Kidney capillary endothelial cell (primary cell): ENCODE measurements at places on chromosomes 7 and 10.

DNA sequence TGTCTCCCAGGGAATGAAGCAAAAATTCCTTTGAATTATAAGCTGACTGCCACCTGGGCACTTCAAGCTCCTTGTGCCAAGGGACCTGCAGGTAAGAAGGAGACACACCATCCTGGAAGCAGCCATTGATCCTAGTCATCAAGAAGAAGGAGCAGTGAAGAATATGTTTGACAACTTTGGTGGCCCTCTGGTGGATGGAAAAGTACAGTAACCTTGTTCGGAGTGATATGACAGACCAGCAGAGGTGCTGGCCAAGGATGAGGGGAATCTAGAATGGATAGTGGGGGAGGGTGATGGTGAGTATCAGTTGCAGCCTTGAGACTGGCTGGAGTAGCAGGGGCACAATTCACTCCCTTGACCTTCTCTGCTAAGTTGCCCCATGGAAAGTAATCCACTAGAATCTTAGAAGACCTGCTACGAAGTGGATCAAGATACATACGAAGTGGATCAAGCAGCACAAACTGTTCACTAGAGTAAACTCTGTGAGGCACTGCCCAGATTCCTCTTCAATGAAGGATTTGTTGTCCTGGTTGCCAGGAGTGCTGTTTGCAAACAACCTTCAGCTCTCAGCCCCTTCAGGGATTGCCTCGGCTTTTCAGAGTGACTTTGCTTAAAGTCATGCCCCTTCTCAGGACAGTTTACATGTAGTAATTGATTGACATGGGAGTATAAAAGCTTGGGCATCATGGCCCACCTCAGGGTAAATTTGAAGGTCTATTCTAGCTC is 44.8 kb upstream of the ORC5 start:
- DNase-seq = no peak

DNA sequence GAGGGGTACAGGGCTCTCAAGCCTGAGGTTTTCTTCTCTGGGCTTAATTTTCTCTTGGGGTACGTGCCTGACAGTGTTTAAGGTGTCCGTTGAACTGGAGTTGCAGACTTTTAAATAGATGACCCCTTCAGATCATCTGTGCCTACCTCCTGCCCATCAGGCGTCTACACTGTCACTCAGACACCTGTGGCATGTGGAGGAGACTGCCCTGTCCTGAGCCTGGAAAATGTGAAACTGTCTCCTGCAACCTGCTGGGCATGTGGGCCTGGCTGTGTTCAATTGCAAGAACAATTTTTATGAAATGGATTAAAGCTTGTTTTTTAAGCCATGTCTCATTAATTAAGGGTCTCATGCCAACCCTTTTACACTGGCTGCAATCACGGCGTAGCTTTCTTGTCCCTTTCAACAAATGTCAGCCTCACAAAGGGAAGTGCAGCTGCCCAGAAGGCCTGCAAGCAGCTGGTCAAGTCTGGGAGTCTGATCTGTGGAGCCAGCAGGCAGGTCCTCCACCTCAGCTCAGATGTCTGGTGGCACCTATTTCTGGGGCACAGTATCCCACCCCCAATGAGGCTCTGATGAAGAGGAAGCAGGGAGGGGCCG is 8.8 kb downstream of the ATP5MF start:
- DNase-seq = no peak

DNA sequence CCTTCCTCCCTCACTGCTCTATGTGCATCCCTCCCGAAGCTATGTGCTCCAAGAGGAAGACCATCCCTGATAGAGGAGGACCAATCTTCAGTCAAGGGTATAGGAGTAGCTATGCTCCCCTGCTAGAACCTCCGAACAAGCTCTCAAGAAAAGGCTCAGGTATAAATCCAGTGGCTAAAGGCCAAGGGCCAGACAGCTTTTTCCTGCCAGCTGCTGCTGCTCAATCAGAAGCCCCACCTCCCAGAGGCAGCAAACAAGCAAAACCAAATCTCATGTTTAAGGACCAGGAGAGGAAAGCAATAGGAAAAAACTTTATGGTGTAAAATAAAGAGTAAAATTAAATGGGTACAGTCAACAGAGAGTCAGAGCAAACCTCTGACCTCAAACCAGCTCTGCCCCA is 187.2 kb downstream of the FGFR2 start:
- no peak for DNase-seq

DNA sequence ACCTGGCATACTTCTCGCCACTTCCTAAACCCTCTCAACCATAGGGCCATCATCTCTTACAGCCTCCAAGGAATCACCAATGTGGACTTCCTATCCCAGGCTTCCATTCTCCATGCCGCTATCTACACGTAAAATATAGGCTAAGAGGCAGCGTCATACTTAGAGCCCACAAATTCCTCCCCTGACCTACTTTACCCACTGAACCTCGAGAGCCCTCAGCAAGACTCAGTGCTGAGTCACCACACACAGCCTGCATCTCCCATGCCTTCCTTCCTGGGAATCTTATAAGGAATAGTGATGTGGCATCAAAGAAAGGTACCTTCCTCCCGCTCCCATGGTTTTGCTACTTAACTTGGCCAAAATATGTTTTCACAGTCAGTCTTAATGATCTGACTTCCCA is 435.6 kb upstream of the NFE2L3 start:
- DNase-seq = no peak

DNA sequence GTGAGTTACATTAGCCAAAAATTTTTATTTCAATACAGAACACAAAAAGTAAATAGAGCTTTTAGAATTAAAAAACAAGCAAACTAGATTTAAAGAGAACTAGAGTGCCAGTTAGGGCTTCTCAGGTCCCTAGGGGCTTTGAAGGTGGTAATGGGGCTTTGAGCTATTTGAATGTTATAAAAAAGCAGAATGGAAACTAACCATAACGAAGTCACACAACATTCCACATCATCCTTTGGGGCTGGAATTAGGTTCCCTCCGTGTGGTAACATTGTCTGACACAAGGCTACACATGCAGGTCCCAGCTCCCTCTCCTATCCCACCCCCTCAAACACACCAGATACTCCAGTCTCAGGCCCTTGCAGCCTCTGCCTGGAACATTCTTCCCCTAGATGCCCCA is 15.3 kb downstream of the JAZF1 start:
- DNase-seq = no peak

- DNase-seq = no peak
Measured at GRCh38 chr7:84876061-84876821, 310.6 kb downstream of the SEMA3D start.

DNA sequence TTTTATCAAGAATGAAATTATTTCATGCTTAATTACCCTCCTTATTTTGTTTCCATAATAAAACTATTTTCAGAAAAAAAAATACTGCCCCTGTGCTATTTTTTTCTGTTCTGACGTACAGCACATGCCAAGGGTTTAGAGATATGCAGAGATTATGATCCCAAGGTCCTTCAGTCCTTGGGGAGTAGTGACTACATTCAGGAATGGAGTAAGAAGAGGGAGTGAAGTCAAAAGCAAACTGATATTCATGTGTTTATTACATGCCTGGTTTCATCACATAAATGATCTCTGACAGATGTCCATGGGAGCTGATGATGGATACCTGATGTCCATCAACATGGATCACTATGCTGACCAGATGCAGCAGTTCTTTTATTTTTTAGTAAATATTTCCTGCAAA is 17.2 kb downstream of the AKAP9 start:
- no peak for DNase-seq

DNA sequence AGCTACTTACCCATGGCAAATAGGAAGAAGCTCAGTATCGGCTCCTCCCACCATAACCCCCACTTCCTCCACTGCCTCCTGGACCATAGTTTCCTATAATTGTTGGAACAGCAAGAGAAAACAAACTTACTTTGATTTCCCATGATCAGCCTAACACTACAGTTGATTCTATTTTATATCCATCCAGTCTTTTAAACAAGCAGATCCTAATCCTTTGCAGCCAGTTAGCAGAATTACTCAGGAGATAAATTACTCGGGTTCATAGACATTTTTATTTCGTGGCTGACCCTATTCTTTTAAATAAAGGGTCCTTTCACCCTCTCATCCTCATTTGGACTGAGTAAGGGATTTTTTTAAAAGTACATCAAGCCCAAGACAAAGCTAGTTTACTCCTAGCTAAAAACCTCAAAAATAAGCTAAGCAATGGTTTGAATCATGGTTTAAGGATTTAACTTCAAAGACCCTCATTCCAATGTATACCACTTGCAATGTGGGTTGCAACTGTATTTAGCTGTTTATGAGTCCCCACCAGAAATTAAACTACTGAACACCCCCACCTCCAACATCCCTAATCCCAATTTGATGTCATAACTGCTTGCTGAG is 8.0 kb downstream of the HNRNPA2B1 start:
- DNase-seq = no peak

DNA sequence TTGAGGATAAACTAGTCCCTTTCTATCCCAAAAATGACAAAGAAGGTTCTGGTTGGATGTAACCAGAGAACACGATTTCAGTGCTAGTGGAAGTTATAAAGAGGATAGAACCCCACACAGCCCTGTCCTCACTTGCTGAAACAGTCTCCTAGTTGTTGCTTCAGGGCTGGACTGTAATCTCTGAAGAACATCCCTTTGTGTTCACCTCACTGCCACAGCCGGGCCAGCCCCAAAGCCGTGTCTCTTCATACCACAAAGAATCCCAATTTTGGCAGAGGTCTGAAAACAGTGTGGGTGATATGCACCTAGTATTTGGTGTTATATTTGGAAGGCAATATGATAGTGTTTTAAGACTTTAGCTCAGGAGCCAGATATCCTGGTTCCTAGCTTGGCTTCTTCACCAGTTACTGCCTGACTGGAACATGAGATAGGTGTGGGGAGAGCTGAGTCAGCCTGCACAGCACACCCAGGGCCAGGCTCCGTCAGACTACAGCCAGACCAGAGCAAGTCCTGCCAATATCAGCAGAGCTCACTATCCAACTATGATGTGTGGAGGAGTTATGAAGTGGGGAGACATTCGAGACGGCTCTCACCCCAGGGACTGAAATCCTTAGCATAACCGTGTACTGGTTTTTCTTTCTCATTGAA is 21.2 kb downstream of the CYP3A4 start:
- no peak for DNase-seq

- no peak for DNase-seq
Measured at GRCh38 chr7:28036696-28037095, 143.9 kb downstream of the JAZF1 start.

- DNase-seq = no peak
Measured at GRCh38 chr10:1373287-1373686, 317.1 kb downstream of the WDR37 start.
